COR-L47 (cell line): ENCODE measurements at places on chromosomes 16 and 17.

- no peak for DNase-seq
Measured at GRCh38 chr17:63932721-63933120, 590 bp upstream of the CD79B start.

DNA sequence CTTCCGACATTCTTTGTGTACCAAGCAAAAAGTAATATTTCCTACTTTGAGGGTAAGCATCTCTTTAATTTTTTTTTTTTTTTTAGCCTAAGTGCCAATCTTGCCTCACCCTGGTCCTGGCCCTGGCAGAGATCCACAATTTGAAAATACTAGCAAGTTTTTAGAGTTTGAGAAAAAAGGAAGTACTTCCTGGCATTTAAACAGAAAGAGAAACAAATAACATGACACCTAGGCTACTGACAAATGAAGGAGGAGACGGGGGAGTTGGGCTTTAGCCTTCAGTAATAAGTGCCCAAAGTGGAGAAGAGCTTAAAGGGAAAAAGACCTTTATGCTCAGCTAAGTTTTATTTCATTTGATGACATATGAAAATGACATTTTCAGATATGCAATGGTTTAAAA, 92.8 kb downstream of the HS3ST3A1 start:
- DNase-seq: no peak

- DNase-seq: peak; percentile 46
Measured at GRCh38 chr17:73646409-73647300, 2.4 kb upstream of the SDK2 start.

GRCh38 chr16:62752854-62753253, 716.6 kb upstream of the CDH8 start:
- DNase-seq: no peak

- DNase-seq: no peak
Measured at GRCh38 chr16:1548233-1548632, 14.8 kb downstream of the TMEM204 start.

DNA sequence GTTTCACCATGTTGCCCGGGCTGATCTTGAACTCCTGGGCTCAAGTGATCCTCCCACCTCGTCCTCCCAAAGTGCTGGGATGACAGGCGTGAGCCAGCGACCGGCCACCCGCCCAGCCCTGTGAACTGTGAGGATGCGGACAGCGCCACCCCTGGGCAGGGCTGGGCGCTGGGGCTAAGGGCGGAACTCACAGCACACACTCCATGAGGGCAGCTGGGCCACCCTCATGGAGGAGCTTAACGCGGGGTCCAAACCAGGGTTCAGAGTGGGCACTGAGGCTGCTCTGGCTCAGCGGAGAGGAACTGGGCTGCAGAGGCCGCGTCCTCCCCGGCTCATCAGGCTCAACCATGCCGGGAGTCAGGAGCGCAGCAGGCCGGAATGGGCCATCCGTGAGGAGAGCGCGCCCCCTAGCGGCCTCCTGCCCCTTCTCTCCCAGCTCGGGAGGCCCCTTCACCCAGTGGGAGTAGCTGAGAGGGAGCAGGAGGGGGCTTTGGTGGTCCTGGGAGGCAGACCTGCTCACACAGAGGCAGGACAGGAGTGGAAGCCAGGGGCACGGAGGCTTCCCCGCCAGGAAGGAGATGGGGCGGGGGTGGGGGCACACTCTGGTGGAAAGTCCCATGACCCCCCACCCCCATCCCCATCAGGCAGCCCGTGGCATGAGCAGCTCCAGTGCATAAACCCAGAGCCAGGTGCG, 13.8 kb downstream of the CORO7 start:
- peak; percentile 59 for DNase-seq
